ENCODE measurements at places on chromosomes 2 and 18.
A peak's percentile ranks its signal among the peaks of the same experiment; 100 is the strongest.

DNA sequence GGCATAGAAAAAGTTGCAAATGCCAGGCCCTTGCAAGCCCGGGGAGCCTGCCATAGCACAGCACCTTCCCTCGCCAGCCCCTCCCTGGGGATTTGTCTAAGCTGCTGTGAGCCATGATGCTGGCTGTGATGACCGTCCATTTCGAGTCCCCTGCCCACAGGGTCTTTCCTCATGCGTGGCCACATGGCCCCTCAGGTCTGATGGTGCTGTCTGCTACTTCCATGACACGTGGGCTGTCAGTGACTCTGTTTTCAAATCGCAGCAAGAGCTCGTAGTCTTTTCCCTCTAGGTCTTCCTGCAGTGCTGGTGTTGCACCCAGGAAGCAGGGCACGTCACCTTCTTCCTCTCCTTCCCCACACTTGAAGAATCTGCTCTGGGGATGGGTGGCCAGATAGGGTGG lies 15.5 kb upstream of the GNAL start:
- no peak for DNase-seq

- DNase-seq: no peak
Measured at GRCh38 chr2:197212344-197213262, 98.0 kb downstream of the ANKRD44 start.

GRCh38 chr2:195531754-195532153 lies 125.3 kb upstream of the SLC39A10 start:
- no peak for DNase-seq

- peak; percentile 94 for DNase-seq
Measured at GRCh38 chr2:1854729-1855547, 110.6 kb upstream of the PXDN start.

DNA sequence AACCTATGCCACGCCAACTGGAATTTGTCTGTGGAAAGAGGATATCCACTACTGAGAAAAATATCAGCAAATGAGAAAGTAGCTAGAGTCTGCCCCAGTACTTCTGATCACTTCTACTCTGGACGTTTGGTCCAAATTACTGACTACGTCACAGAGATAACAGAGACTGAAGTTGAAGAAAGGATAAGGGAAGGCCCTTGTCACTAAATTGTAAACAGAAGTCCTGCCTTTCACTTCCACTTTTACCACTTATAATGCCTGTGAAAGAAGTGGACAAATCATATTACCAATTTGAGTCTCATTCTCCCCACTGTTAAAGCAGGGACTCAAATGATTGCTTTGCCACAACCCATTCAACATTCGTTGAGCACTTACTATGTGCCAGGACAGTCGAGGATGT lies 173.9 kb upstream of the ERBB4 start:
- no peak for DNase-seq

DNA sequence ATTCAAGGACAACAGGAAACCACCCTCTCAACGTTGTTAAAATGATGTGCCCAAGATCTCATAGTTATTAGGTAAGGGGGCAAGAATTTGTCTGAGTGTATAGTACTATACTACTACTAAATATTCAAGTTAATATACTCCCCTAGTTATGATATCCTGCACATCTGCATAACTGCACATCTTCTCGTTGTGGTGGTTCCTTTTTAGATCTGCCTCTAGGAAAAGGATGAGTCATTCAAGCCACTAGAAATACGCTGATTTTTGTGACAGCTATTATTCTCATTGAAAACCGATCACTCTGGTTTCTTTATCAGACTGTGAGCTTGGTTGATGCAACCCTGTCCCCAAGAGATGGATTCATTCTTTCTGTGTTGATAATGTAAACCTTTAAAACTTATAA lies 1067.0 kb upstream of the FANCL start:
- DNase-seq: no peak

GRCh38 chr18:22831441-22831904 lies 101.7 kb upstream of the RBBP8 start:
- DNase-seq: no peak
